ENCODE measurements at places on chromosomes 4 and X. TPM values are rescaled to one million over a fixed set of nuclear protein-coding genes. Genes with fewer than 3 reads are reported as not detected.

DNA sequence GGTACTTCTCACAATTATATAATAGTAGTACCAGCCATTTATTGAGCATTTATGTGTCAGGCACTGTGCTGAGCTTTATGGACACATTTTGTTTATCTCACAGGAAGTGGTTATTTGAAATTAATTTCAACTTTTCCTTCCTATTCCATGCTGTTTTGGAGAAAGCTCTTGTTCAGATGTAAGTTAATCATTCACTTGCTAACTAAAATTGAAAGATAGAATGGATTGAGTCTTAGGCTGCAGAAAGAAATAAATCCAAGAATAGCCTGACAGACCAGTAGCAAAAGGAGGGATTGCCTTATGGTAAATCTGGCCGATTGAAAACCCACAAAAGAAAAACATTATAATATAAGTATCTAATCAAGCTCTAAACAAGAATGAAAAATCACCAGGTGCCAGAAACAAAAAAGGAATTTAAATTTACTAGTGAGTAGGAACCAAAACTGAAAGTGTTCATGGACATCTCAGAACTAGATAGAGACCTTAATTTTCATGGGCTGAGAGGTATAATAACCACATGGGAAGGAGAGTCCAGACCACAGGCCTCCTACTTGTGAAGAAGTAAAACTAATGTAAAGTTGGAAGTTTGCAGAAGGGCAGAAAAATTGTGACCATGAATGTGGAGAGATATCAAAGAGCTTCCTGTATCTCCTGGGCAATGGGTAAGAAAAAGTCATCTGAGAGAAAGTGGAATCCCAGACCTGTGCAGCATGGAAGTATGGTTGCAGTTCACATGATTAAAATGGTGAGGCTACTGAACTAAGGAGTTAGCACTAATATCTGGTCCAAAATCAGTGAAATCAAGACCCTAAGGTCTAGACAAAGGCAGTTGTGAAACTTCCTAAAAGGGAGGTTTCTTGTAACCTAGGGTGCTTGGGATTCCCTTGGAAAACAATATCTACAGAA, 38.0 kb downstream of the RADX start:
- no peaks in the 10 kb centered on the region for H3K27me3 ChIP-seq
- no peak overlapping the region for H3K27ac ChIP-seq
- no peaks in the 10 kb centered on the region for H3K36me3 ChIP-seq
- H3K4me3 ChIP-seq, result no peak overlapping the region

- no peaks in the 10 kb centered on the region for H3K27me3 ChIP-seq
- H3K27ac ChIP-seq, result no peak overlapping the region
- peaks cover 9% of the 10 kb centered on the region for H3K4me1 ChIP-seq
- DNase-seq, result peak; percentile 39
Measured at GRCh38 chrX:13646154-13646549, 6.8 kb upstream of the TCEANC start.

DNA sequence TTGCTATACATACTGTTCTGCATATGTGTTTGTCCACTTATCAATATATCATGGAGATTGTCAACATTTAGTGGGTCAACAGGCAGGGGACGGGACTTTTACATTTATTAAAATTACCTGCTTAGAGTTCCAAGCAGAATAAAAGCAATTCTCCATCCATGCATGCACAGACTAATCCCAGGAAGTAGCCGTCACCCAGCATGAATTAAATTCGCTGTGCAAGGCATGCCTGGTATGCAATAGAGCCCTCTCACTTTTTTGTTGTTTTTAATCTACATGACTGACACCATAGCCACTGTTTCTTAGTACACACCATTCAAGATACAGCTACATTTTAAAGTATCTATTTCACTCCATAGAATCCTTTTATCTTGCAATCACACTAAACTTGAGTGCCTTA, 108.9 kb downstream of the USP46 start:
- H3K36me3 ChIP-seq, result no peaks in the 10 kb centered on the region
- H3K27me3 ChIP-seq, result peaks cover 3% of the 10 kb centered on the region
- no peak for DNase-seq
- peak overlapping the region; percentile 60 for H3K4me3 ChIP-seq

DNA sequence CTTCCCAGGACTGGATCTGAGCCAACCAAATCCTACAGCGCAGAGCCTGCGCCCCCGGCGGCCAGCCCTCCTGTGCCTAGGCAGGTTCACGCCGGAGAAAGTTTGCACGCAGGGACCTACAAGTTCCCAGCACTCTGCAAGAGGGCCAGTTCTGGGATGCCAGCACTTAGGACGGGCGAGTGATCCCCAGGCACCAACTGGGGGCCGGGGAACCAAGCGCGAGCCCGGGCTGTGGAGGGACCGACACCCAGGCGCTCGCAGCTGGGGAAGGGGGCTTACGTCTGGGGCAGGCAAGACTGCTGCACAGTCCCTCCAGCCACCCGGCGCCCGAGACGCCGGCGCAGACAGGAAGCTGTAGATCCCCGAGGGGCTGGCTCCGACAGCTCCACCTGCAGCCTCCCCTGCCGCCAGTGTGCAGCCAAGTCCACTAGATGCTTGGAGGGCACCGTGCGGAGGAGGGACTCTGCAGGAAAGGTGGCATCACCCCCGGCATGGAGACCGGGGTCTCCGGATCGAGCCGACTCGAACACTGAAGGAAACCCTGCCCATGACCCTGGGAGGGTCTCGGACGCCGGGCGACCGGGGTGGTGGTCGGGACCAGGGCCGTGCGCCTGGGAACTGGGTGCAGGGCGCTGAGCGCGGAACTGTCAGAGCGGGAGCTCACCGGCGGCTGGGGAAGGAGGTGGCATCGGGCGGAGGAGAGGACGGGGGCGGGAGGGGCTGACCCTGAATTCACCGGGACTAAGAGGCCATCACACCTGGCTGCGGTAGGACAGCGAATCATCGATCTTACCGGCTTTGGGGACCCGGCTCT, 566 bp downstream of the CORIN start:
- no peaks in the 10 kb centered on the region for H3K27me3 ChIP-seq
- peak overlapping the region; percentile 89 for H3K27ac ChIP-seq
- peak overlapping the region; percentile 74 for H3K4me3 ChIP-seq
- peak; percentile 48 for DNase-seq
- H3K4me1 ChIP-seq, result peaks cover 42% of the 10 kb centered on the region

GRCh38 chr4:42080306-42080705, 72.1 kb downstream of the BEND4 start:
- H3K4me3 ChIP-seq, result no peak overlapping the region
- no peaks in the 10 kb centered on the region for H3K27me3 ChIP-seq
- peaks cover 62% of the 10 kb centered on the region for H3K36me3 ChIP-seq
- no peak for DNase-seq

DNA sequence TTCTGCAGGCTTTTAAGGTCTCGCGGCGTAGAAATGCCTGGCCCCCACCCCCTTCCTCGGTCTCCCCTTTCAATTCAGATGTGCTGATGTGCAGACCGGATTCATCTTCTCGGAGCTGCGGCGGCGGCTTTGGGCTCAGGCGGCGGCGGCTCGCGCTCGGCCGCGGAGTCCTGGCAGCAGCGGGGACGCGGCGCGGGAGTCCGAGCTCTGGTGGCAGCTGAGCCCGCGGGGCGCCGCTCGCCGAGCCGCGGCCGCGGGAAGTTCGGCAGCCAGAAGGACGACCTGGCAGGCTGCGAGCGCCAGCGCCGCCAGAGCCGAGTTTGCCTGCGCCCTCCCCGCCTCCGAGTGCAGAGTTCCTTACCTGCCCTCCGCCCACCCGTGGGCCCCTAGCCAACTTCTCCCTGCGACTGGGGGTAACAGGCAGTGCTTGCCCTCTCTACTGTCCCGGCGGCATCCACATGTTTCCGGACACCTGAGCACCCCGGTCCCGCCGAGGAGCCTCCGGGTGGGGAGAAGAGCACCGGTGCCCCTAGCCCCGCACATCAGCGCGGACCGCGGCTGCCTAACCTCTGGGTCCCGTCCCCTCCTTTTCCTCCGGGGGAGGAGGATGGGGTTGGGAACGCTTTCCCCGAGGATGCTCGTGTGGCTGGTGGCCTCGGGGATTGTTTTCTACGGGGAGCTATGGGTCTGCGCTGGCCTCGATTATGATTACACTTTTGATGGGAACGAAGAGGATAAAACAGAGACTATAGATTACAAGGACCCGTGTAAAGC, 448 bp downstream of the TLL1 start:
- H3K4me3 ChIP-seq, result peak overlapping the region; percentile 73
- H3K27me3 ChIP-seq, result peaks cover 47% of the 10 kb centered on the region
- H3K4me1 ChIP-seq, result peaks cover 30% of the 10 kb centered on the region
- no peaks in the 10 kb centered on the region for H3K36me3 ChIP-seq

- H3K4me1 ChIP-seq, result peaks cover 8% of the 10 kb centered on the region
- no peak for DNase-seq
- no peak overlapping the region for H3K4me3 ChIP-seq
- H3K27me3 ChIP-seq, result no peaks in the 10 kb centered on the region
Measured at GRCh38 chr4:142339053-142339452, 507.0 kb downstream of the INPP4B start.

DNA sequence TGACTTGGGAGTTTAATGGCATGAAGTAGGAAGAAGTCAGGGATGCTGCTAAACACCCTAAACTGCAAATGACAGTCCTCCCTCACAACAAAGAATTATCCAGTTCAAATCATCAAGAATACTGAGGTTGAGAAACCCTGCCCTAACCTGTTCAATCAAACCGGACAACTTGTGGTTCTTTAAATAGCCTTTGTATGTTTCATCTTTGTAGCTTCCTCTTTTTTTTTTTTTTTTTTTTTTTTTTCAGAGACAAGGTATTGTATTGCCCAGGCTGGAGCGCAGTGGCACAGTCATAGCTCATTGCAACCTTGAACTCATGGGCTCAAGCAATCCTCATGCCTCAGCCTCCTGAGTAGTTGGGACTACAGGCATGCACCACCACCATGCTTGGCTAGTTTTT, 52.5 kb upstream of the TTC29 start:
- H3K36me3 ChIP-seq, result no peaks in the 10 kb centered on the region

DNA sequence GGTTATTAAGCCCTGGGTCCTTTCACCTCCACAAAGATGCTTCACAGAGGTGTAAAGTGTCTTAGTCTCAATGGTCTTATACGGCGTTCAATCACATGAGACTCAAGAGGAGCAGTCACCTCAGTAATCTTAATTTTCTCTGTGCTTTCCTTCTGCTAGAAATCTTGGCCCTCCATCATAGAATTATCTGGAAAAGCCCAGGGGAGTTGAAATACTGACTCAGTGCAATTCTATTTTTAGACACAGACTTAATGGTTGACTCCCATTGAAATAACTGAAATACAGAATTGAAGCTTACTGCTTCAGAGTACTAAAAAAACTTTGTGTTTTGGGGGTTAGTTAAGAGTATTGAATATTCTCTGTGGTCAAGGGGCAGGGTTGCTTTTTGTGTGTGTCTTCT, 94.5 kb upstream of the IL15 start:
- no peak for DNase-seq
- H3K36me3 ChIP-seq, result no peaks in the 10 kb centered on the region
- H3K4me3 ChIP-seq, result no peak overlapping the region
- H3K27ac ChIP-seq, result no peak overlapping the region
- H3K27me3 ChIP-seq, result no peaks in the 10 kb centered on the region
- peaks cover 5% of the 10 kb centered on the region for H3K4me1 ChIP-seq

GRCh38 chr4:102411408-102411807, 66.1 kb upstream of the SLC39A8 start:
- H3K4me3 ChIP-seq, result no peak overlapping the region
- H3K4me1 ChIP-seq, result no peaks in the 10 kb centered on the region
- H3K27me3 ChIP-seq, result no peaks in the 10 kb centered on the region
- no peak for DNase-seq
- H3K36me3 ChIP-seq, result no peaks in the 10 kb centered on the region
- H3K27ac ChIP-seq, result no peak overlapping the region

- peak overlapping the region; percentile 26 for H3K4me3 ChIP-seq
- H3K36me3 ChIP-seq, result no peaks in the 10 kb centered on the region
- no peaks in the 10 kb centered on the region for H3K27me3 ChIP-seq
- H3K27ac ChIP-seq, result no peak overlapping the region
- no peak for DNase-seq
- H3K4me1 ChIP-seq, result no peaks in the 10 kb centered on the region
Measured at GRCh38 chr4:143358923-143359643, 22.4 kb downstream of the GAB1 start.

Gene SLC34A2
- not detected for total RNA-seq

Gene PGAM4
- not detected for total RNA-seq

Gene POU3F4
- not detected for total RNA-seq

Gene RHOXF2
- not detected for total RNA-seq

Gene TIMM17B
- 76.1 TPM for total RNA-seq
